CD4-positive, alpha-beta T cell treated with Interleukin-10 for 1 hour (primary cell): ENCODE measurements at places on chromosomes 5 and 9.
A peak's percentile ranks its signal among the peaks of the same experiment; 100 is the strongest.

- no peak for DNase-seq
Observed at GRCh38 chr9:18359335-18359734, 114.6 kb upstream of the ADAMTSL1 start.

GRCh38 chr5:160787240-160787639 is 64.8 kb downstream of the ATP10B start:
- DNase-seq: peak; percentile 8

DNA sequence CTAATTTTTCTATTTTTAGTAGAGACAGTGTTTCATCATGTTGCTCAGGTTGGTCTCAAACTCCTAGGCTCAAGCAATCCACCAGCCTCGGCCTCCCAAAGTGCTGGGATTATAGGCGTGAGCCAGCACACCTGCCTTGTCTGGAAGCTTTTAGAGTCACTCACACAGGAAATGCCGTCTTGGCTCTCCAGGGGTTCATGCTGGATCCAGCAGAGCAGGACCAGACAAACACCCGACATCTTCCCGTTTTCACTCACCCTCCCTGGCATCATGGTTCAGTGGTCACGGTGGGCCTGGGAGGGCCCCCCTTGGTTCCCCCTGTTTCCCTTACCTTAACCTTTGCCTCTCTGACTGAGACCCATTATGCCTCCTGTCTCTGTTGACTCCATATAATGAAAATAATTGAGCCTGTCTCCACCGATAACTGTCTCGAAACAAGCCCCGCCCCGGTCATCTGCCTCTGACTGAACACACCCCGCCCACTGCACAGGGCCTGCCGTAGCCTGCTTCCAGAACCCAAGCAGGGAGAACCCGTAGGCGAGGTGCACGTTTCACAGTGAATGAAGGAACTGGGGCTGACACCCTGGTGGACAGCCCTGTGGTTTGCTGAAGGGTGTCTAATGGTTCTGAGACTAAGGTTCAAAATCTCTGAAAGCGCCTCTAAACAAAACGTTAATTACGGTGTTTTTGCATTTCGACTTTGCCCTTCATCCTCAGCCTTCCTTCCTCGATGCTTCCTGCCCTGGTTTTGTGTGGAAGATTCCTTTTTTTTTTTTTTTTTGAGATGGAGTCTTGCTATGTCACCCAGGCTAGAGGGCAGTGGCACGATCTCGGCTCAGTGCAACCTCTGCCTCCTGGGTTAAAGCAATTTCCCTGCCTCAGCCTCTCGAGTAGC is 39.7 kb upstream of the SPRY4 start:
- DNase-seq: no peak

GRCh38 chr9:92763721-92764380 is 782 bp downstream of the BICD2 start:
- DNase-seq: peak; percentile 25

DNA sequence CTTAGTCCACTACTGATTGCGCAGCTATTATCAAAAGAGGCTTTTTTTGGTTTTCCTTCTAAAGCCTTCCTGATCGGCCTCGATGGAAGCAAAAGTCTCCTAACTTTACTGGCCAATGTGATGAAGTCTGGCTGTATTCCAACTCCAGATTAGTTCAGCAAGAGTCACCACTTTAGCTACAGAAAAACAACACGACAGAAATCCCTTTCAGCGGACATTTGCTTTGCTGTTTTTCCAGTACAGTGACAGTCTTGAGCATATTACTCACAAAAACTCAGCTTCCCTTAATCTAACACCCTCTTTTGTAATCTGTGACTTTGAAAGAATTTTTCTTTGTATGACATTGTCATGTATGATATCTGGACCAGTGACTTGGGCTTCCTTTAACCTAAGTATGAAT is 95.7 kb downstream of the HOMER1 start:
- no peak for DNase-seq

GRCh38 chr5:105689596-105689995 is 1981.1 kb downstream of the EFNA5 start:
- DNase-seq: no peak

GRCh38 chr5:174531782-174532191 is 192.6 kb upstream of the MSX2 start:
- no peak for DNase-seq

GRCh38 chr5:1137567-1138444 is 25.9 kb upstream of the SLC12A7 start:
- no peak for DNase-seq

- DNase-seq: no peak
Observed at GRCh38 chr5:97923997-97924396, 741.0 kb upstream of the RIOK2 start.

DNA sequence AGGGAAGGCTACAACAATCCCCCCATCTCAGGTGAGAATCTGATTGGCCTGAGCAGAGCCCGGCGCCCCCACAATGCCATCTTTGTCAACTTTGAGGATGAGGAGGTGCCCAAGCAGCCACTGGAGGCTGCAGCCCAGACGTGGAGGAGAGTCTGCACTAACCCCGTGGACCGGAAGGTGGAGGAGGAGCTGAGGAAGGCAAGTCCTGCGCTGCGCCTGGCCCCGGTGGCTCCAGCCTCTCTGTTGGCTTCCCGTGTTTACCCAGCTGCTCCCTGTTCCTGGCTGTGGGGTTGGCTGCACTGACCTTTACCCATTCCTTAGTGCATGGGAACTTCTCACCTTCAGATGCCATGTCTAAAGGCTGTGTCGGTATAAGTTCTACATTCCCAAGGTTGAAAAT is 11.0 kb upstream of the CEL start:
- DNase-seq: no peak

DNA sequence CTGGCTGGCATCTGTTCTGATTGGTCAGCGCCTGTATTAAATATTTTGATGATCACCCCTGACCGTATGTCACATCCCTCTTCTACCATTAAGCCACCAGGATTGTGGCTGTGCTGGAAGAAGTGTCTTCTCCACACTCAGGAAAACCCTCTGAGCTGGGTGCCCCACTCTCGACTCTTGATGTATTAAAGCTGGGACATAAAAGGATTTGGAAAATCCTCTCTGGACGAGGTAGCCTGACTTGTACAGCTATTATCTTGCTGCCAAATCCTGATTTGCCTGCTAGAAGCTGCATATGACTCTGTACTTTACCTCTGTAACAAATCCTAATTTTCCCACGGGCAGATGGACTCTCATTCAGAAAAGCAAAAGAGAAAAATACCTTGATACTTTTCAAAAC is 161.0 kb downstream of the SLC28A3 start:
- DNase-seq: no peak

DNA sequence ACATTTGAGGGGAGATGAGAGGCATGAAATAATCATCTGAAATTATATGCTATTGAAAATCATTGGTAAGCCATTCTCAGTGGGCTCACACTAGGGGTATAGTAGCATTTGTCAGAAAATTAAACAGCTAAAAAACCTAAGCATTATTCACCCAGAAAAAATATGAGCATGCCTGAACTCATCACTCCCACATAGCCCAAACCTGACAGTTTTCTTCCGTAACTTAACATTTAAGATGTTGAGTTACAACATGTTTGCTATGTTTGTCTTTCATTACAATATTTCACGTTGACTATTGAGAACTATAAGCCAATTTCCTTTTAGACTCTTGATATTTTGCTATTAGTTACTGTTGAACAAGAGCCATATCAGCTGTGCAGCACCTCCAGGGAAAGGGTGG is 23.5 kb upstream of the GHR start:
- no peak for DNase-seq

DNA sequence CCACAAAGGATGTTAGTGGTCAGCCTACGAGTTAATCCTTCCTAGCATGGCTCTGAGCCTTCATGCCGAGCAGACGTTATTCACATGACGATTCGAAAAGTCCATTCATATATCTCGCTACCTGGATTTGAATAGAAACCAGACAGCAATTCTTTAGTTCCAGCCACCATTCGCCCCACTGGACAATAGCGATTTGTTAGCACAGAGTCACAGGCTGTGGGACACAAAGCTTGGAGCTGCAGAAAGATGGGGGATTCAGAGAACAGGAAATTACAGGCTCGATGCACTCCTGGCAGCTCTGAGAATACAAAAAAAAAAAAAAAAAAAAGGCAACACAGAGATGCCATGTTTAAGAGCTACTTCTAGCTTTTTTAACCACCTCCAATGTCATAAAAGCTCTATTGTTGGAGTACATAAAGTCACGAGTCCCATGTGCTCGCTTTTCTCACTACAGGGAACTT is 110.7 kb downstream of the NR6A1 start:
- DNase-seq: no peak

GRCh38 chr9:811106-811531 is 30.4 kb upstream of the DMRT1 start:
- no peak for DNase-seq

DNA sequence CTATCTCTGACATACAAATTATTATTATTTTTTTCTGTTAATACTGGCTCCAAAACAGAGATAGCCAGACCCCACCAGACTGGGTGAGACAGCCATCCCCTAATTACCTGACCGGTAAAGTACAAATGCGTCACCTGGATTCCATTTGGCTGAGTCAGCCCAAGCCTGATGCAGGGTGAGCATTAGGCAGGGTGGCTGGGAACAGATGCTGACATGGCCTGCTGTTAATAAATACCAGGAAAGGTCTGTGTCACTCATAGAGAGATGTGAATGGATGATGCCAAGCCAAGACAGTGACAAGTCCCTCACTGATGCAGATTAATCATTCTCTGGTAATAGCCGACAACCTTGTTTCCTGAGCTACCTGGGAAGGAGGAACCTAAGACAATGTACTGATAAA is 183.5 kb downstream of the TRIM32 start:
- no peak for DNase-seq

- no peak for DNase-seq
Observed at GRCh38 chr9:136942112-136942880, 2.2 kb downstream of the FBXW5 start.

DNA sequence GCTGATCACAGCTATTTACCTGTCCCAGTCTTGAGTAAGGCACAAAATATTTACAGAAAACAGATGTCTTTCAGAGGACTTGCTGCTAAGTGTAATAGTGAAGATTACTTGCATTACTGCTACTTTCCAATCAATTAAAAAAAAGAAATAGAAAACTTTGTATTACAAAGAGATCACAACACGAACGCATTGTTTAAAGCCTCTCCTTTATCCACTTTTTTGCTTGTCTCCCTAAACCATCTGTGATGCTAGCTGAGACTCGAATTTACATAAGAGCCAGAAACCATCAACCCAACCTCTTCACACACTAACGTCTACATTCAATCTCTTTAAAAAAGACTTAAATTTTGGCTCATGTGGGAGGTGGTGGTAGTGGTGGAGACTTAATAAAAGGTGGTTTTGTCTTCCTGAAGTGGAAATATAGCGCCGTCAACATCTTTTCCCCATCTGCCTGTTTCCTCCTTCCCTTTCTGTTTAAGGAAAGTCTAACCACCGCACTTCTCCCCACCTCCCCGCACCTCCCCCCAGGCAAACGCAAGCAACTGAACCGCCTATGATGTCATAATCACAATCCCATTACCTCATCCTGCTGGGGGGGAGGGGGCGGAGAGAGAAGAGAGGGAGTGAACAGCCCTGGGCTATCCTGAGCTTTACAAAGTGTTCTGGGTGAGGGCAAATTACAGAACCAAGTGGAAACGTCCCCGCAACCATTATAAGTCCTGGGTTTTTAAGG is 948 bp upstream of the FAM53C start:
- DNase-seq: no peak

DNA sequence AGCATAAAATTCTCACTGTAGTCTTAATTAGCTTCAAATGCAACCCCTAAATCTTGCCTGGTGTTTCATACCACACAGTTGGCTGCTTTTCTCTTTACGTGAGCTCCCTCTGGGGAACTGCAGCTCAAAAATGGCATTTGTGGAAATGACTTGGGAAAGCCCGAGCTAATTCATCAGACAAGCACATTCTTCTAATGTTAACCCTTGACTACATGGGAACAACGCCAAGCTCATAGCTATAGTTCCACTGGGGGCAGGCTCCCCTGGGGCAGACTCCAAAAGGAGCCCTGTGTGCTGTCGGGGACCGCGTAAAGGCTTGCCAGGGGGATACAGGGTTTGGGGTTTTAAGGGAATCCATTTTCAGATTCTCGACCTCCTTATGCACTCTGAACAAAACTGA is 301.4 kb upstream of the DAP start:
- no peak for DNase-seq

- DNase-seq: no peak
Observed at GRCh38 chr5:52799358-52799982, 11.8 kb downstream of the ITGA1 start.

DNA sequence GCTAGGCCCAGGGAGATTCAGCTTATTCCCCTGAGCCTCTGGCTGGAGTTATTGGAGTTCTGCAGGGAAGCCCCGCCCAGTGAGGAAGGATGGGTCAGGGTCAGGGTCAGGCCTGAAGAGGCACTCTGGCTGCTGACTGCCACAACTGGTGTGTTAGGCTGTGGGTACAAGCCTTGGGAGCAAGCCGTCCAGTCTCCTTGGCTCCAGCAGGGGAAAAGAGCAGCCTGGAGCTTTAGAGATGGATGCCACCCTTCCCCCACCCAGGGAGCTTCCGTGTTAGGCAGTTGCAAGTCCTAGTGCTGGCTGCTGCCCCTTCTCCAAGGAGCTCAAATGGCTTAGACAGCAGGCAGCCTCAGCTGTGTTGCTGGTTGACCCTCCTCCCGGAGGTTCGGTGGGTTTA is 34.4 kb upstream of the TAF11L2 start:
- DNase-seq: no peak

DNA sequence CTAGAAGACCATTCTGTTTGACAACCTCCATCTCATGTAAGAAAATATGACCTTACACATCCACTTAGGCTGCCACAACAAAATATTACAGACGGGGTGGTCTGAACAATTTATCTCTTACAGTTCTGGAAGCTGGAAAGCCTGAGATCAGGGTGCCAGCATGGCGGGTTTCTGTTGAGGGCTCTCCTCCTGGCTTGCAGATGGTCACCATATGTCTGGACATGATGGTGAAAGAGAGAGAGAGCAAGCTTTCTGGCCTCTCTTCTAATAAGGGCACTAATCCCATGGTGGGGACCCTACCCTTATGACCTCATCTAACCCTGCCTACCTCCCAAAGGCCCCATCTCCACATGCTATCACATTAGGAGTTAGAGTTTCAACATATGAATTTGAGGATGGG is 66.0 kb downstream of the AMBP start:
- DNase-seq: no peak

- DNase-seq: no peak
Observed at GRCh38 chr9:125495172-125496119, 211.6 kb downstream of the MAPKAP1 start.

DNA sequence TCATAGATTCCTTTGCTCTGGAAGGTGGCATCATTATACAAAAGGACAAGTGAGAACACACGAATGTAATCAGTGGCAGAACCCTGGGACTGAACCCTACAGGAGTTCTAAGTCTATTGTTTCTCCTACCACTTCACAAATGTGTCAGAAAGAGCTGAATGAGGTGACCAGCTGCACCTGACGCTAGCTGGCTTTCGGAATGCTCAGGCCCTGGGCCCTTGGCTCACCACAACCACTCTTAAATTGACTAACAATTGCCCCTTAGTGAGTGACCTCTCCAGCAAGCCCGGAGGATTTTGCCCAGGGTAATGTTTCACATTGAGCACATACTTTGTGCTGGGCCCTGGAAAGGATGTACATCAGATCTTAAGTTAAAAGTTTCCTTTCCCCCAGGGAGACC is 41.2 kb upstream of the ABCA1 start:
- DNase-seq: no peak
